Esophagus muscularis mucosa (tissue), 4 donors: ENCODE measurements at places on chromosomes 3 and 15. TPM values are rescaled to one million over a fixed set of nuclear protein-coding genes. Genes with fewer than 3 reads are reported as not detected.

- DNase-seq, result no peak
Measured at GRCh38 chr3:129184396-129184657, 631 bp upstream of the CNBP start.

GRCh38 chr15:29101491-29101890, 168.1 kb downstream of the NSMCE3 start:
- DNase-seq, result no peak

GRCh38 chr3:149067883-149068282, 18.4 kb downstream of the HLTF start:
- no peak for DNase-seq

RBPMS2 gene
- total RNA-seq, result 40.6 TPM

TXNRD3 gene
- total RNA-seq, result 17.9 TPM
